Fibroblast of skin of abdomen (primary cell): ENCODE measurements at places on chromosomes 12 and 14.

DNA sequence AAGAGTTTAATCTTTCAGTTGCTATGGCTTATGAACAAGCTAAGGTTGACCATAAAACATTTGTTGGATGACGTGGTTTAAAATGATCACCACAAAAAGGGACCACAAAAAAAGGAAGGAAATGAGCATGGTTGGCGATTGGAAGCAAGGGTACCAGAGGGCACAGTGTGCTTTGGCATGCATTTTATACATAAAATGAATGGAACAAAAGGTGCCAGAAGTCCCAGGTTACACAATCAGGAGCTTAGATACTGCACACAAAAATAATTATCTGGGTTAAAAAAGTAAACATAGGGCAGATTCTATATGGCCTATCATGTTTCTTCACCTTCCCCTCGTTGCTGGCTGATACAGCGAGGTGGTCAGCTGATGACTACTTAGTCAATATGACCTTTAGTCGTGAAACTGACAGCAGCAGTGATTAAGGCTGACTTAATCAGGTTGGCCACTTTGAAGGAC is 50.7 kb downstream of the ZC3H14 start:
- DNase-seq, result peak; percentile 13

GRCh38 chr12:54358191-54358944 is 5.9 kb downstream of the GPR84 start:
- DNase-seq, result peak; percentile 74

GRCh38 chr12:84218406-84218805 is 694.2 kb downstream of the SLC6A15 start:
- DNase-seq, result no peak

DNA sequence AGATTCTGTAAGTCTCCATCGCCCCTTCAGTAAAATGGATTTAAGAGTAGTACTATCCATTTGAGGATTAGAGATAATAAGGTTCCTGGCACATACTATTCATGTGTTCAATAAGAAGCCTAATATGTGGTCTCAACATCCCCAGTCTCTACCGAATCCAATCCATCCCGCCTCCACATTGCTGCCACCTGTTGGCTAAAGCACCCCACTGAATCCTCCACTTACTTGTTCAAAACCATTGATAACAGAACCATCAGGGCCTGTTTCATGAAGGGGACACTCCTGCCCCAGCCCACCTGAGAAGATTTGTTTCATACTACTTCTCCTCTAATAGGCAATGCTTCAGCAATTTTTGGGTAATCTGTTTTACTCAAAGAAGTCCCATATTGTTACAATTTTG is 147.5 kb downstream of the SLC2A13 start:
- no peak for DNase-seq

DNA sequence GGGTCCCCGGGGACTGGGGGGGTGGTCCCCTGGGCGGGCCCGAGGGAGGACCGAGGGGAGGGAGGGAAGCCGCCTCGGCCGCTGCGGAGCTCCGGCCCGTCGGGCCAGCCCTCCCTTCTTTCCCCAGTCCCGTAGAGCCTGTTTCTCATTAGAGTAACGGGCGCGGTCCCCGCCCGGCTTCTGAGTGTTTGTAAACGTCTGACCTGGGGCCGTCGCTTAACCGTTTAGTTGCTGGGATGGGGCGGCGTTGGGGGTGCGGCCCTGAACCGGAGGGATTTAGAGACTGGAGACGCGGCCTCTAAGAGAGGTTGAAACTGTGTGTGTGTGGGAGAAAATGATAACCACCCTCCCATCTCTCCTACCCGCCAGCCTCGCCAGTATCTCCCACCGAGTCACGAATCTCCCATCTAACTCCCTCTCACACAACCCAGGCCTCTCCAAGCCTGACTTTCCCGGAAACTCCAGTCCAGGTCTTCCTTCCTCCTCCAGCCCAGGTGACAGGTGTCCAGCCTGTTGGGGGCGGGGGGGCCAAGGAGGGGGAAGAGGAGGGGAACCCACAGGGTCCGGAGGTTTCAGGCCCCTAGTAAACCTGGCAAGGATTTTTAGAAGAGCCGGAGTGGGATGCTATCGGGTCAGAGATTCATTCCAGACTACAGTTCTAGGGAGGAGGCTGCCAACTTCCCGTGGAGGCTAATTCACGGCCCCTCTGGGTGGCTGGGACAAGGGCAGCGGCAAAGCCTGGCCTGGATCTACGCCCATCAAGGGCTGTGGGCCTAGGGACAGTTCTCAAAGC is 1.1 kb upstream of the NFATC4 start:
- peak; percentile 98 for DNase-seq

DNA sequence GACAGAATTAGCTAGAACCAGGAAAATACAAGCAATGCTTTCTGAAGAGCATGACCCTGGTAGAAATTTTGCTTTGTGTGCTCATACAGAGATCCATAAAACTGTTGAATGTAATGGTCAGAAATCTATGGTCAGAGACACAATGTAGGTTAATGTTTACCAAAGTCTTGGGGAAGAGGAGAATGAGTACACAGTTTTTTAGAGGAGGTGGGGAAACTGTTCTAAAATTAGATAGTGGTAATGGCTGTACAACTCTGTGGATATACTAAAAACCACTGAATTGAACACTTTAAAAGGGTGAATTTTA is 109.5 kb upstream of the ARHGAP5 start:
- DNase-seq, result no peak

GRCh38 chr12:85564786-85565185 is 271.4 kb downstream of the RASSF9 start:
- DNase-seq, result no peak

- peak; percentile 52 for DNase-seq
Measured at GRCh38 chr12:11553871-11554533, 95.5 kb upstream of the ETV6 start.

DNA sequence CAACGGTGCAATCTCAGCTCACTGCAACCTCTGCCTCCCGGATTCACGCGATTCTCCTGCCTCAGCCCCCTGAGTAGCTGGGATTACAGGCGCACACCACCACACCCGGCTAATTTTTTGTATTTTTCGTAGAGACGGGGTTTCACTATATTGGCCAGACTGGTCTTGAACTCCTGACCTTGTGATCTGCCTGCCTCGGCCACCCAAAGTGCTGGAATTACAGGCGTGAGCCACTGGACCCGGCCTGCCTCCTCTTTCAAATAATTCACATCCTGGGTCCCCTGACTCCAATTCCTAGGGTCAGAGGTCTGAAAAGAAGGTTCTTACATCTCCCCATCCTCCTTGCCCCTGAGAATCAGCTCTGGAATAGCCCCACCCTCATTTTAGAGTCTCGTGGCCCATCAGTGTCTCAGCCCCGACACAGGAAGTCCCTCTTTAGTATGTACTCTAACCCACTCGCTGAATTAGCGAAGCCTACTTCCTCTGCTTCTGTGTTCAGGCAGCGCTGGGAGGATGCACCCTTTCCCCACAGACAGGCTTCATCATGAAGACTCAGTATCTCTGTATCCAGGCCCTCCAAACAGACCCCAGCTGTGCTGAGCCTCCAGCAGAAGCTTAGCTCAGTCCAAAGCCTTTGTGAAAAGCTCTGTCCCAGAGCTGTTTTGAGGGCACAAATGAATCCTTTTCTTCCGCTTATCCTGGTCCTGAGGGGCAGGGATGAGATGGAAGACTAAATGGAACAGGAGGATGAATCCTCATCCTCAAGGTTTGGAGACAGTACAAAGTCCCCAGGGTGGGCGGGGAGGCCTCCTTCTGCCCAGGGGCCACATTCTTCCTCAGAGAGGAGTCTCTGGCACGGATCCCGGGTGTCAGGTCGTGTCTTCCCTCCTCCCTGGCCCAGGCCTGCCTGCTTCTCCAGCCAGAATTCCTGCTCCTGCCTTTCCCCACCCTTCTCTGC is 3.5 kb downstream of the LPAR5 start:
- DNase-seq, result peak; percentile 36

- DNase-seq, result no peak
Measured at GRCh38 chr14:30985796-30986195, 39.7 kb upstream of the AP4S1 start.

GRCh38 chr12:94831081-94831751 is 172.3 kb downstream of the NDUFA12 start:
- DNase-seq, result no peak

GRCh38 chr12:51391283-51392123 is at the start of gene GALNT6:
Gene GALNT6, minus strand, starts transcription at chr12:51391406. Its CDS starts 11,625 bp downstream, at chr12:51379781.
- no peak for DNase-seq

DNA sequence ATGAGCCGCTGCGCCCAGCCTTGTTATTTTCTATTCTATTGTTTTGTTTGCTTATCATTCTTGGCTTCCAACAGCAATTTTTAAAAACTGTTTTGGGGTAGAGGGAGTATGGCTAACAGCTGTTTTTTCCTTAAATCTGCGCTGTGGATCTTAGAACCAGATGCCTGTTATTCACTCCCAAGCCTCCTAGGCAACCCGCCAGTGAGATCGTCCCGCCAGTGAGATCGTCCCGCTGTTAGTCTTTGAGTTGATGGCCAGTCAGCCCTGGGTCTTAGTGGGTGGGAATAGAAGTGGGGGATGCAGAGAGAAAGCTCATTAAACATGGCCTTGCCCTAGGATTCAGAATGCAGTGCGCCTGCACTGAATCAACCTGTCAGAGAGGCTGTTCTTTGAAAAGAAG is 67.3 kb upstream of the BICD1 start:
- peak; percentile 7 for DNase-seq

DNA sequence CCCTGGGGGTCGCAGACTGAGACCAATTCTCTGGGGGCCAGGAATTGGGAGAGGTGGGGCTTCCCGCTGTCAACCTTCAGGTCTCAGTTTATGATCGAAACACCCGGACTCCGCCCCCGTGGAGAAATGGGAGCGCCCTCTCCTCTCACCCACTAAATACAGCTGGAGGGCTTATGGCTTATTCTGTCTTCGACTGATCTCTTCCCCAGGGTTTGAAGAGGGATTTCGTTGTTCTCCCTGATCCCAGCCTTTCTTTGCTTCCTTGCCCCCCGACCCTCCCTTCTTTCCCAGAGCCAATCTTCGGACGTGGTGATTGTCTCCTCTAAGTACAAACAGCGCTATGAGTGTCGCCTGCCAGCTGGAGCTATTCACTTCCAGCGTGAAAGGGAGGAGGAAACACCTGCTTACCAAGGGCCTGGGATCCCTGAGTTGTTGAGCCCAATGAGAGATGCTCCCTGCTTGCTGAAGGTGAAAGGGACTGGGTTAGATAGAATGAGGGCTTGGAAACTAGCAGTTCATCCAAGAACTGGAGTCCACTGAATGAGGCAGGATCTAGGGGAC is 607 bp downstream of the OS9 start:
- peak; percentile 8 for DNase-seq

DNA sequence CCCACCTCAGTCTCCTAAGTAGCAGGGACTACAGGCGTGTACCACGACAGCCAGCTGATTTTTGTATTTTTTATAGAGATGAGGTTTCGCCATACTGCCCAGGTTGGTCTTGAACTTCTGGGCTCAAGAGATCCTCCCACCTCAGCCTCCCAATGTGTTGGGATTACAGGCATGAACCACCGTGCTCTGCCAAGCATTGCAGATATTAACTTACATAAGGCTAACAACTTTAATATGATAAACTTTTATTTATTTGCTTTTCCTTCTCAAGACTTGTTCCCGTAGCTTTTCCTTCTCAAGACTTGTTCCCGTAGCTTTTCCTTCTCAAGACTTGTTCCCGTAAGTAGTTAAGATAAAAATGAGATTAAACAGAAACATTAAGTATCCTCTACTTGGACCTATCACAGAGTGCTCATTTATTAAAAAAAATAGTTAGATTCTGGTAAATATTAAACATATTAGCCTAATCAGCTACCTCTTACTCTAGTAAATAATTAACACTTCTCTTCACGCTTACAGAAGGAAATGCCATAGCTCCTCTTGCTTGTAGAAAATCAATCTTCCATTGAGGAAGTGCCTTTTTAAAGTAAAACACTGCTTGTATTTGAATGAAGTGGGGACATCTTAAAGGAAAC is 157.7 kb upstream of the KITLG start:
- no peak for DNase-seq

DNA sequence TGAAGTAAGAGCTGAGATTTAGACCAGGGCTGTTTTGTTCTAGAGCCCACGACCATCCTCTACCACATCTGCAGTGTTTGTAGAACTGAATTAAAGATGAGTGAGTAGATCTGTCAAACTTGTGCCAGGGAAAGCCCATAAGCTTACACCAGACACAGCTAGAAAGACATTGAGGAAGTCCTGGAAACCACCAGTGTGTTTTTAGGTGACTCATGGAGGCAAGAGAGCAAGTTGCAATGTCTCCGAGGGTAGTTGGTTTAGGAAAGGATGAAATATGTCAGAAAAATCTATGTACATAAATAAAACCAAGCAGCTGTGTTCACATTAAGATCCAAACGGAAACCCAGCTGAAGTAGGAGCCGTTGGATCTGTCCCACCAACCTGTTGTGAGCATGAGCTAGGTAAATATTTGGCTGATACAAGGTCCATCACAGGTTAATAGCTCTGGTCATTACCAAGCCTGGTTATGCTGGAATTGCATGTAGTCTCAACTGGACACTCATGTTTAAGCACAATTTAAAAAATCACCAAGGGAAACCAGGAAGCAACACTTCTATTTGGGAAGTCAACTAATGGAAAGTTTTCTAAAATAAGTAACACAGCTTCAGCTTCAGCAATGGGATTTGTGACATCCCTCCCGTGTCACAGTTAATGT is 49.9 kb upstream of the PLEKHG3 start:
- peak; percentile 90 for DNase-seq

GRCh38 chr14:72433511-72433910 is 460.4 kb downstream of the DPF3 start:
- DNase-seq, result peak; percentile 17
